MV-4-11 (cell line): ENCODE measurements at places on chromosomes 13 and 19.

DNA sequence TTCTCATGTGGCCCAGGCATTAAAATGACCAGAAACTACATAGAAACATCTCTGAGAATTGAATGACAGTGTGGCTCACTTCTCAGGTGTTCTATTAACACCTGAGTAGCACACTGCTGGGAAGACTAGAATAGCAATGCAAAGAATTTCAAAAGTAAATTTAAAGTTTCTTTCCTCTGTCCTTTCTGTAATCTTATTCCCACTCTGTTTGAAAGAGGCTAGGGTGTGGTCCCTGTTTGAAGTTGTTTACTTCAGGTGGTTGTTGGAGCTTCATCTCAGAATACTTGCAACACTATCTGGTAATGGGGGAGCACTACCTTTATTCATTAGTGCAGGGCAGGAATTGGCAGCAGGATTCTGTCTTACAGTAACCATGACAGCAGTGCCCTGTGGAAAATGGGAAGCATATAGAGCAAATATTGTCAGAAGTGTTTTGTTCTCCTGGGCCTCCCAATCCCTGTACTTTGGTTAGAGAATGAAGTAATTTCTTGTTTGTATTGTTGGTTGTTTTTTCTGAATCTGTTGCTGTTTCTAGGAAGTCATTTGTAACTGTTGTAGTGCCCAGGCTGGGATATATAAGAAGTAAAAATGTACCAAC is 1210.2 kb upstream of the ATXN8OS start:
- no peak for DNase-seq

DNA sequence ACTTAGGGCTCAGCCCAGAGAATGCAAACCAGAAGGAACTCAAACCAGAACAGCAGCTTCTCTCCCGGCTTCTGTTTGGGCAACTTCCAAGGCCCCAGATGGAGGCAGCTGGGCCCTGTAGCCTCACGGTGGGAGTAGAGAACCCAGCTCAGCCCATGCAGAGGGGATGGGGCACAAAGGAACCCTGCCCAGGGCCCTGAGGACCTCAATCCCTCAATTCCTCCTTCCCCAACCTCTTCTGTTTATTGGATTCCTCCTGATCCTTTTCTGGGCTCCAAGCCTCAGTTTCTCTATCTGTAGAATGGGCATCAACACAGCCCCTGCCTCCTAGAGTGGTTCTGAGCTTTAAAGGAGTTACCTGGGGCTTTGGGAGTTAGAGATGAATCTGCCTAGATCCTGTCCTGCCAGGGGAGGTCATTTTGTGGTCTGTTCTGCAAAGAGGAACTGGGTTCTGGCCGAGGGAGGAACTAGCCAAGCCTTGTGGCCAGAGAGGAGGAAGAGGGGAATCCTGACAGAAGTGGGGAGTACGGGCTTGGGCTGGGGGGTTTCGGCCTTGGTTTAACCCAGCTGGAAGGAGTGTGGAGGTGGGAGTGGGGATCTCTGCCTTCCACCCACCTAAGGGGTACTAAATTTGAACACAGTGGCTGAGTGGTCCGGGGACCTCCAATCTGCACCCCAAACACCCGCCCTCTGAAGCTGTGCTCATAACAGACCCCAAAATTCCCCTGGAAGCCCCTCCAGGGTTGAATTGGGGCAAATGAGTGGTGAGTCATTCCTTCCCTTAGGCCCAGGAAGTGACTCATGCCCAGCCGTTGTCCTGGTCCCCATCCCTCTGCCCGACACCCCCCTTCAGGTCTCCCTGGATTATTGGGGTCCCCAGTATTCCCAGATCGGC is 2.7 kb downstream of the ADGRE5 start:
- DNase-seq: peak; percentile 97

- DNase-seq: no peak
Observed at GRCh38 chr13:44231786-44232516, 141.7 kb upstream of the SERP2 start.

- no peak for DNase-seq
Observed at GRCh38 chr19:55479451-55480230, 3.2 kb downstream of the ZNF628 start.

- no peak for DNase-seq
Observed at GRCh38 chr19:33501693-33502356, 19.8 kb downstream of the PEPD start.

- no peak for DNase-seq
Observed at GRCh38 chr13:23119131-23119530, 61.6 kb upstream of the SGCG start.

DNA sequence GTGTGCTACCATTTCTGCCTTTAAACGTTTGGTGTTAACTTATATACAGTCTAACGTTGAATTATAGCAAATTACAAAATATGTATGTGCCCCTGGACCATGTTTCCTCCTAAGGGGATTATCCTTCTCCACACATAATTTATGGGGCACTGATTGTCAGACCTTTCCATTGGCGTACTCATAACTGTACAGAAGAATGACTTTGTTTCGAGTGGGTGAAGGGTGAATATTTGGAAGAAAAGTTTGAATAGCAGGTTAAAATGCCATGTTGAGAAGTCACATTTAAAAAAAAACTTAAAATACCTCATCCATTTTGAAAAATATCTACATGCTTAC is 58.8 kb downstream of the SLC10A2 start:
- no peak for DNase-seq

DNA sequence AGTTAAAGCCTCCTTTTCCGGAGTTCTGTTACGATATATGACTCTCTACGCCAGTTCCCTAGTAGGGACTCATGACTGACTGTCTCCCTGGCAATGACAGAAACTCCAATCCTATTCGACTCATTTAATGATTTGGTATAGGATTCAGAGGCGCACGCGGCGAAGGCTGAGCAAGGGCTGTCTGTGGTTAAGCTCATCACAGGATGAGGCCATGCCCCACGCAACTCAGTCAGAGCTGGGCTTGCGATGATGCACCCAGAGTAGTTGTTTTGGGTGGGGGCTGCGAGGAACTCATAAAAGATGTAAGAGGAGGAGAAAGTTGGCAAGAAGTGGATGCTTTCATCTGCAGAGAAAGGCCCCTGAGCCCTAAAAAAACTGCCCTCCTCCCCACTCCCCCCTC is 468 bp upstream of the SERTM1 start:
- DNase-seq: no peak
